ENCODE measurements at places on chromosomes 5 and 9. TPM values are rescaled to one million over a fixed set of nuclear protein-coding genes. Genes with fewer than 3 reads are reported as not detected.

The QRFP gene
- total RNA-seq: not detected

The NCBP1 gene
- total RNA-seq: 30.9 TPM

The PCDHGA7 gene
- 7.1 TPM for total RNA-seq

The PCDHAC1 gene
- 6.1 TPM for total RNA-seq

GRCh38 chr5:91977579-91977978 is 594.5 kb upstream of the ARRDC3 start:
- DNase-seq: no peak

GRCh38 chr5:52786949-52787599 is 642 bp upstream of the ITGA1 start:
- DNase-seq: no peak

DNA sequence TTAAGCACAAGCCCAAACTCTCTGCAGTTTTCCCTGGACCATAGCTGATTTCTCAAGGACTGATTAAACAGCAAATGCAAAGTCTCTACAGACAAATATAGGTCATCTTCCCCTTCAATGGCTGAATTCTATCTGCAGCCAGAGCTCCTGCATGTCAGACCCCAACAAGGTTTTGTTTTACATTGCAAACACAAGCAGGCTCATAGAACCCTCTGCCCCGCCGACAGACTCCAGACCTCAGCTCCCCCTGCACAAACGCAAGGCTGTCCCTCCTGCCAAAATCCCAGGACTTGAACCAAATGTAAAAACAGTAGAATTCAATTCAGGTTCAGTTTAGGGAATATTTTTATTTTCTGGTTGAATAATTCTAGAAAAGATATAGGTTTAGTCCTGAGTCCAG is 526.7 kb upstream of the TRPC7 start:
- DNase-seq: no peak

DNA sequence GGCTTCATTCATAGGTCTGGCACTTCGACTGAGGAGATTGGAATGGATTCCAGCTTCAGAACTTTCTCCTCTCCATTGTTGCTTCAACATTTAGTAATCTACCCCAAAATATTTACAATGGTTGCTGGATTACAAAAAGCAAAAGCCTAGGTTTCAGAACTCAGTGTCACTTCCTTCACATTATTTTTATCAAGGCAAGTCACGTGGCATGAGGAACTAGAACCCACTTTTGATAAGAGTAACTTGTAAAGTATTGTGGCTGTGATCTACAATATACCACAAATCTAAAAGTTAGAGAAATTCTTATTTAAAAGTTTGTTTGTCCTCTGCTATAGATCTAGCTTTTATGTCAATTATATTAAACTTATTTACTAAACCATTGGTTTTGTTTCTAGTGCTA is 39.7 kb upstream of the ANKDD1B start:
- DNase-seq: no peak

GRCh38 chr5:143153332-143154119 is 250.0 kb downstream of the NR3C1 start:
- DNase-seq: no peak

GRCh38 chr9:34606905-34607304 is 5.0 kb downstream of the RPP25L start:
- no peak for DNase-seq

DNA sequence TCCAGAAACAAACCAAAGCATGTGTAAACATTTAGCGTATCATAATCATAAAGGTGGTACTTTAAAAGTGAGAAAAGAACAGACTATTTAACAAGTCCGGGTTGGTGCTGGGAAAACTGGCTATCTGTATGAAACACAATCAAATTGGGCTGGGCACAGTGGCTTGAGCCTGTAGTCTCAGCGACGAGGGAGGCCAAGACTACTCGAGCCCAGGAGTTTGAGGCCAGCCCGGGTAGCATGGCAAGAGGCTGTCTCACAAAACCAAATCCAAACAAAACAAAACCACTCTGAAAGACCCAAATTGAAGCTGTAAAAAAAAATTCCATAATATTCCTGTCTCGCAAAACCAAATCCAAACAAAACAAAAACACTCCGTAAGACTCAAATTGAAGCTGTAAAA is 4.3 kb downstream of the MRNIP start:
- DNase-seq: no peak

DNA sequence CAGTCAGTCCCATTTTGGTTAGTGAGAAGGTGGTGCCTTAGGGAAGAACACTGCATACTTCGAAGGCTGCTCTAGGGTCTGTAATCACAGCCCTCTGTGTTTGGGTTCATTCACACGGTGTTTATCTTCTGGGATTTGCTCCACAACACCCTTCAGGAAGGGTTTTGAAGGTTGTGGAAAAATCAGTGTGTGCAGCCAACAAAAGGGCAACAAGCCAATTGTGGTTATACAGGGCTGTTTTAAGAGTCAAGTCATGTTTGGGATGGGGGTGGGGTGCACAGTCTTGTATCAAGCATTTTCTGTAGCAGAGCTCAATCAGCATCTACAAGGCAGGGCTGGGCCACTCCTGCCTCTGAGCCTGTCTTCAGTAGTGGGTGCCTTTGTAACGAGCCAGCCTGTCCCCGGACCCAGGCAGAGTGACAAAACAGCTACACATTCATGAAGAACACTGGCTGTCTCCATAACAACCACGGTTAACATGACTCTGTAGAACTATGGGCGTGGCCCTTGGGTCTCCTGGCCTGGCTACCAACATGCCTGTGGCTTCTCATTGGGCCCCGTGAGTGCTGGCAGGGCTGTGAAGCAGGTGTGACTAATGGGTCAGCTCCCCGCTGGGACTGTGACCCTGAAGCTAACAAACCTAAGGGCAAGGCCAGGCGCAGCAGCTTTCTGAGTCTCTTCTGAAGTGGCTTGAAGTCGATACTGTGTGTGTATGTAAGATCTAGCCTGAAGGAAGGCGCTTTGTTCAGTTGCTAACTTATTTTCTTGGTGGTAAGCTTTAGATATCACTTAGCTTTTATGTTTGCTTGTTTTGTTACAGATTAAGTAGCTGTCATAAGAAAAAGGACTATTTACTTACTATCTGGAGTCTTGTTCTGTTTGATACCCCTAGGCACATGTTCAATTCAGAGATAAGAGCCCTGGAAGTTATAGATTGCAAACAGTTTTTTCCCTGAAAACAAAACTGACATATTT is 27.9 kb upstream of the GOLM1 start:
- peak; percentile 49 for DNase-seq

- no peak for DNase-seq
Measured at GRCh38 chr5:56006094-56006493, 11.3 kb upstream of the IL6ST start.

DNA sequence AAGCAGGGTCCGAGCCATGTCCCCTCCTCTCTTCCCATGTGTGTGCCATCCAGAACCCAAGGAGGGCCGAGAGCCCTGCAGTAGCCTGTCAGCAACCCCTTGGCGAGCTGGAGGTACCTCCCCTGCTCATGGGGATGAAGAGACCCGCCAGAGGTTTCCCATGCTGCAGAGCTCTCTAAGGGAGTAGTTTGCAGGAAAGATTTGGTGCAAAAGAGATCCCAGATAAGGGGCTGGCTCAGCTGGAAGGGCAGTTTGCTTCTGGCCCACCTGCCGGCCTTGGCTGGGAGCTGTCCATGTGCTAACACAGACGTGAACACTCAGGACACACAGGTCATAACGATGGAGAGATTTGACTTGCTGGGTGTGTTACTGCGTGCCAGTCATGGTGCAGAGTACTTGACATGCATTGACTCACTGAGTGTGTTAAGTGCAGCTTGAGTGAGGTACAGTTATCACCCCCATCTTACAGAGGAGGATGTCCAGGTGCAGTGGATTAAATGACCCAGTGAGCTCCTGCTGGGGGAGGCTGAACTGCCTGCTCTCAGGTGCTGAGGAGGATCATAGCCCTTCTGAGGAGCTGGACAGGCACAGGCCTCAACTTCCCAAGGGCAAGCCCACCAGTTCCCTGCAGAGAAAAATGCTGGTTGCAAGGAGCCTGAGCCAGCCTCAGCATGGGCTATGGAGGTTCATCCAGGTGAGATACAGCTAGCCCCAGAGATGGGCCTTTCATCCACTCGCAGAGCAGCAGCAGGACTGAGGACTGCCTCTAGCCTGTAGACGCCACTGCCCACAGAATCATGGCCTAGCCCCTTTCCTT is 6.3 kb upstream of the SLC25A48 start:
- no peak for DNase-seq

DNA sequence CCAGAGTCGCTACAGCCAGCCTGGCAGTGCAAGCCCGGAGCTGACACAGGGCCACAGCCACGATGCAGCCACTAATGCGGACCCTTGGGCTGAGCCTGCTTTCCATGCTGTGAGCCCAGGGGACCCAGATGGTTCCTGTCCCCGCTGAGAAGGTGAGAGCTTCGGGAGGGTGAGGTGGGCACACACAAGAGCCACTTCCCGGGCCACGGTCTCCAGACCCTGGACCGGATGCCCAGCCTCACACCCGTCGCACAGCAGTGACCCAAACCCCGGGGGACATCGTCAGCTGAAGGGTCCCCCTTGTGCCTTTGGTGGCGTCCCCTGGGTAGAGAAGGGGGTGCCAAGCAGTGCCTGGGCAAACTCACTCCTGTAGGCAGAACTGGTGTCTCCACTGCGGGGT is 13.4 kb downstream of the PAEP start:
- no peak for DNase-seq

- no peak for DNase-seq
Measured at GRCh38 chr5:139967353-139967752, 75.7 kb downstream of the NRG2 start.

GRCh38 chr5:168227973-168228615 is 63.4 kb upstream of the WWC1 start:
- DNase-seq: no peak

- DNase-seq: no peak
Measured at GRCh38 chr5:116626945-116627679, 52.5 kb upstream of the SEMA6A start.

DNA sequence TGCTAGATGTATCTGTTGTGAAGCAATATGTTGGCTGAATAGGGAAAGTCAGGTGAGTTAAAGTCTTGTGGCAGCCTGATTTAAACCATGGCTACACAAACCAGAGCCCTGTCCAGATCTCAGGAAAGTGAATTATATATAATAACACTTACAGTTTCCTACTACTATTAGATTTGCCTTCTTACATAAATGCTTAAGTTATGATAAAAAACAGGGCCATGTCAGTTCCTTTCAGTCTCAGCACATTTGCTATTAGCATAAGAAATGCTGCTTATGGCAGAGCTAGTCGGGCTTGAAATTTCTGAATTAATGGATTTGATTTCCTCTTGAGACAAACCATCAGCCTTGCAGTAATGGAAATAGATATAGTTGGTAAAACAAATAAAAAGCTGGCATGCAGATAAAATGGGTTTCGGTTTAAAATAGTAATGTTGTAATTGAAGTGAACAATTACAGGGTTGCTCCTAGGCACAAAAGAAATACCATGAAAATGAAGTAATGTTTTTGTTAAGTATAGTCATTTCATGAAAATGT is 664.2 kb upstream of the ZNF608 start:
- no peak for DNase-seq

DNA sequence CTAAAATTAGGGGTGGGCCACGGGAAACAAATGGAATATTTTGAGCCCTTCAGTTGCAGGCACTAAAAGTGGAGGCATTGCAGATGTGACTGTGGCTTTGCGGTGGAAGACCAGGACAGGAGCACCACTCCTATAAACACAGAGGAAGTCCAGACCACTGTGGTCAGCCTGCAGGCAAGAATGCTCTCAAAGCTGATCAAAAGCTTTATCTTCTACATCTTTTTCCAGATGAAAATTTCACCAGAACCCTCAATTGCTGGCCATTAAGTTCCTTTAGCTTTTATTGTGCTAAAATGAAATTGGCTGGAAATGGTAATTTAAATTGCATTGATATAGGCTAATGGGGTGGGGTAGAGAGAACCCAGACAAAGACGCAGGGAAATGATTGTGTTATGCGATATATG is 208.8 kb downstream of the ERCC6L2 start:
- no peak for DNase-seq

GRCh38 chr9:116209414-116210116 is 56.0 kb downstream of the PAPPA start:
- DNase-seq: no peak
